ENCODE measurements at places on chromosomes 7 and 10. TPM values are rescaled to one million over a fixed set of nuclear protein-coding genes. Genes with fewer than 3 reads are reported as not detected.

DNA sequence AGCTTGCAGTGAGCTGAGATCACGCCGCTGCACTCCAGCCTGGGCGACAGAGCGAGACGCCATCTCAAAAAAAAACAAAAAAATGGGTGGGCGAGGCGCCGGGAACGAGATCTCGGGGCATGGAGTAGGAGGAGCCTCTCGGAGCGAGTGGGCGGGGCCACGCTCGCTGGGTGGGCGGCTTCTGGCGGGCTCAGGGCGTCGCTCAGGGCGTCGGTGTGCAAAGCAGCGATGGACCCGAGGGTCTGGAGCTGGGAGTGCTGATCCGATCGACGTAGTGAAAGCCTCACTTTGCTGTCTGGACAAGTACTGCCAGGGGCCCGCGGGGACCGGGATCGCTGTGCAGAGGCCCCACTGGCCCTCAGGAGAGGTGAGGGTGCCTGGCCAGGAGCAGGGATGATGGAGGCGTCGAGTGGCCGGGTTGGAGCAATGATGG lies 22.6 kb upstream of the AMZ1 start:
- H3K4me1 ChIP-seq, result no peaks in the 10 kb centered on the region
- no peak overlapping the region for H3K27ac ChIP-seq
- no peak for DNase-seq
- no peaks in the 10 kb centered on the region for H3K36me3 ChIP-seq

DNA sequence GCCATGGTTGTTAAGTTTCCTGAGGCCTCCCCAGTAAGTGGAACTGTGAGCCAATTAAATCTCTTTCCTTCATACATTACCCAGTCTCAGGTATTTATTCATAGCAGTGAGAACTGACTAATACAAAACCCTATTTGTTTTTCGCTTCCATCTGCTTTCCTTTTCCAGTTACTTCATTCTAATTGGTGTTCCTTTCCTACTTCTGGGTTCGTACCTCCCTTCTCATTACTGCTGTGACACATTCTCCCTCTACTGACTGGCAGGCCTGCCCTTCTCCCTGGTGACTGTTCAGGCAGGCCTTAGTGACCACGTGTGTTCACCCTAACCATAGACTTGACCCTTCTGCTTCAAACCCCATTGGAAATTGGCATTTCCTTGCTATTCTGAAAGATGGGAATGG lies 37.7 kb downstream of the MTURN start:
- peaks cover 83% of the 10 kb centered on the region for H3K4me1 ChIP-seq
- no peak for DNase-seq
- H3K27ac ChIP-seq, result peak overlapping the region; percentile 92
- no peaks in the 10 kb centered on the region for H3K27me3 ChIP-seq
- H3K36me3 ChIP-seq, result no peaks in the 10 kb centered on the region
- no peak overlapping the region for H3K4me3 ChIP-seq

GRCh38 chr10:70481105-70481504 lies 2.5 kb downstream of the PALD1 start:
- no peak for DNase-seq
- H3K4me1 ChIP-seq, result peaks cover 43% of the 10 kb centered on the region
- H3K27me3 ChIP-seq, result no peaks in the 10 kb centered on the region
- H3K36me3 ChIP-seq, result peaks cover 11% of the 10 kb centered on the region
- peak overlapping the region; percentile 96 for H3K4me3 ChIP-seq

Gene SMC3
- 40.4 TPM for total RNA-seq

Gene RRP12
- 16.2 TPM for total RNA-seq

DNA sequence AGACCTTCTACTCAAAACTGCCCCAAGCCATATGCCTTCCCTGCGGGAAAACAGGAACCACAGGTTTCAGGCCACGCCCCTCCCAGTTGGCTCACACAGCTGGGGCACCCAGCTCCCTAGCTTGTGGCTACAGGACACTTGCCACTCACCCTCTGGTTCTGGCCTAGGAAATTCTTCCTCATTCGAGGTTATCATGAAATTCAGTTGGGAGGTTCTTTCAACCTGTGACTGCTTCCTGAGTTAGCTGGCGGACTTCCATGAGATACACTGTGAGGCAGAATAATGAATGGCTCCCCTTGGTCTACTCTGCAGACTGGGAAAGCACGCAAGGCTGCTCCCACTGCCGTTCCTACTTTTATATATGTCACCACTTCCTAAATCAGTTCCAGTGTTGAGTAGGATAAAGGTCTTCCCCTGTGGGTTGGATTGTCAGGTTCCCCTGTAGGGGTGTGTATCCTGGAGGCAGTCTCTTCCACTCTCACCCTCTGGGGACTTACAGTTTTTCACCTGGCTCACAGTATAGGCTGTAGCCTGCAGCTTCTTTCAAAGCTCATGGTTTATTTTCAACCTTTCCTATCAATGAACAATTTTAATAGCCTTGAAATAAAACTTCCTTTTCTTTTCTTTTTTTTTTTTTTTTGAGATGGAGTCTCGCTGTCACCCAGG lies 37.0 kb downstream of the GPR22 start:
- no peaks in the 10 kb centered on the region for H3K27me3 ChIP-seq
- H3K4me3 ChIP-seq, result no peak overlapping the region

- peaks cover 33% of the 10 kb centered on the region for H3K4me1 ChIP-seq
- H3K27me3 ChIP-seq, result no peaks in the 10 kb centered on the region
- peak overlapping the region; percentile 76 for H3K27ac ChIP-seq
Measured at GRCh38 chr10:58269782-58270290, 874 bp downstream of the CISD1 start.

DNA sequence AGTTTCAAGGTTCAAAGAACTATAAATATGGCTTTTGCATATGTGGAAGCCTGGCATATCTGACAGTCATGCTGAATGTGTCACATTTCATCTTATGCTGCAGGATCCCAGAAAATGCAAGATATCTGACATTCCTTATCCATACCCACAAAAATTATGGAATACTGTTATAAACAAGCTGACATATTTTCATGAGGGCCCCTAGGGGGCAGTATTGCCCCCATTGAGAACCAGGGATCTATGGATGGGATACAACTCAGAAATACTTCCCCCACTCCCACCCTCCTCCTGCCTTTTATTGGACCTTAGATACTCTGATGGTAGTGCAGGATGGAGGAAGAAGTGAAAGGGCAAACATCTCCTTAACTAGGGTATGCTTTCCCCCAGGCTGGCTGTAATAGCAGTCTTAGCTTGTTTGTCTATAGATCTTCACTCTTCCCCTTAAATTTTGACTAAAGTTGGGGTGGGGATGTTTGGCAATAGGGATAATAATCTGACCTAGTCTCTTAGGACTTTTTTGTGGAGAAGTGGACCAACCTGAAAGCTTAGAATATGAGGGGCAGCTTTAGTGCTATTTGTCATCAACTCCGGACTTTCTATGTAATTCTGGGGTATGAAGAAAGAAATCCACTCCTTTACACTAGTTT lies 3.5 kb upstream of the GNGT1 start:
- no peak overlapping the region for H3K4me3 ChIP-seq
- H3K36me3 ChIP-seq, result no peaks in the 10 kb centered on the region
- peak; percentile 61 for DNase-seq
- no peaks in the 10 kb centered on the region for H3K4me1 ChIP-seq

- H3K27ac ChIP-seq, result no peak overlapping the region
- DNase-seq, result no peak
- no peaks in the 10 kb centered on the region for H3K27me3 ChIP-seq
- H3K4me1 ChIP-seq, result no peaks in the 10 kb centered on the region
Measured at GRCh38 chr10:116112232-116113231, 160.5 kb downstream of the GFRA1 start.

DNA sequence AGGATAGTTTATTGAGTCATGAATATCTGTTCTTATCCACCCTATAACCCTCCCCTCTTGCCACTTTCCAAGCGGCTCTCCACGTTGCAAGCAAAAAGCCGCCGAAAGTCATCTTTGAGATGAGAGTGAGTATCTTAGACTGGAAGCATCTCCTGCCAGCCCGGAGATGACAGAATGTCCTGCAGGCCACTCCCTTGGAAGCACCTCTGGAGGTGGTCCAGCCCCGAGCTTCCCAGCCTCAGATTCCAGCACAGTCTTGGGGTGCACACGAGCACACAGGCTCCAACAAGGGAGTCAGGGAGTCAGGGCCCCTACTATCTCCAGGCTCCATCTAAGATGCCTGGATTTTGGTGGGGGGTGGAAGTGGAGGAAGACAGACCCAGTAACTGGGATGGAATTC lies 5.5 kb upstream of the ELN start:
- DNase-seq, result no peak
- H3K27me3 ChIP-seq, result no peaks in the 10 kb centered on the region
- H3K4me1 ChIP-seq, result no peaks in the 10 kb centered on the region
- no peak overlapping the region for H3K27ac ChIP-seq
- H3K4me3 ChIP-seq, result no peak overlapping the region

Gene TMEM176B
- not detected for total RNA-seq

Gene CRYGN
- not detected for total RNA-seq

- H3K4me1 ChIP-seq, result no peaks in the 10 kb centered on the region
- H3K36me3 ChIP-seq, result no peaks in the 10 kb centered on the region
- no peak within 1 kb of the TSS for H3K4me3 ChIP-seq
- no peaks in the 10 kb centered on the region for H3K27me3 ChIP-seq
- DNase-seq, result no peak
- H3K27ac ChIP-seq, result no peak within 1 kb of the TSS
Measured at GRCh38 chr10:110643653-110644597, at the start of gene RBM20. Gene RBM20, plus strand, starts transcription at chr10:110644336. Its CDS starts 119 bp downstream, at chr10:110644455.

GRCh38 chr10:55742487-55742886 lies 618.6 kb downstream of the ZWINT start:
- no peak for DNase-seq
- H3K27me3 ChIP-seq, result no peaks in the 10 kb centered on the region
- H3K27ac ChIP-seq, result no peak overlapping the region
- H3K36me3 ChIP-seq, result no peaks in the 10 kb centered on the region
- H3K4me3 ChIP-seq, result no peak overlapping the region
- no peaks in the 10 kb centered on the region for H3K4me1 ChIP-seq

GRCh38 chr7:106720641-106721040 lies 59.7 kb upstream of the CCDC71L start:
- peaks cover 15% of the 10 kb centered on the region for H3K4me1 ChIP-seq
- H3K27me3 ChIP-seq, result no peaks in the 10 kb centered on the region
- DNase-seq, result no peak
- no peaks in the 10 kb centered on the region for H3K36me3 ChIP-seq
- no peak overlapping the region for H3K4me3 ChIP-seq
- no peak overlapping the region for H3K27ac ChIP-seq

DNA sequence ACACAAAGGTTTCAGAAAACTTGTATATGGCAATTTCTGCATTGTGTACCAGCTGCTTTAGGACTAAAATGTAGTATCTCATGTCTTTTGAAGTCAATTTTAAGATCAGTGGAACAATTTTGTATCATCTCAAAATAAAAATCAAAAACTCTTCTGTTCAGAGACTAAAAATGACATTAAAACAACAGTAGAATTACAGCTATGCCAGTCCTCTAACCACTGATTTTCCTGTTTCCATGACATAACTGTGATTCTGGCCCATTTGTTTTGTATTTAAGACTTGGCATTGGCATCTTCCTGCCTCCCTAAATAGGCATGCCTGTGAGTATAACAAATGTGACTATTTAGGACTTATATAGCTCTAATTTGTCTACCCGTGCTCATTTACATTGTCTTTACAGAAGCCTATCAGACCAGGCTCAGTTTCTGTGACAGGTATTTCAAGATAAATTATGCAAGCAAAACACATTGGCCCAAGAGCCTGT lies 29.1 kb upstream of the VPS41 start:
- peaks cover 3% of the 10 kb centered on the region for H3K4me1 ChIP-seq
- H3K36me3 ChIP-seq, result no peaks in the 10 kb centered on the region
- no peak for DNase-seq
- H3K27me3 ChIP-seq, result no peaks in the 10 kb centered on the region

DNA sequence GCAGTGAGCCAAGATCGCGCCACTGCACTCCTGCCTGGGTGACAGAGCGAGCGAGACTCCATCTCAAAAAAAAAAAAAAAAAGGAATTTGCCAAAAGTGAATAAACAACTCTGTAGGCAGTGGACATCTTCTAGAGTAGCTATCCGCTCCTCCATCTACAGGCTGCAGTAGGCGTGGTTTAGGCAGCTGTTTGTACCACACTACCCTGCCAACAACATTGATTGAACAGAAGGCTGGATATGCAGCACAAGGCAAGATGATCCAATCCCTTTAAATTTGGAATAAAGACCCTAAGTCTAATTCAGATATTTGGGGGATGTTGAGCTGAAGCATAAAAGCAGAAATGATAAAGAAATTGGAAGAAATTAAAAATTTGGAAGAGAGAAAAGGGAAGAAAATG lies 141.6 kb downstream of the TES start:
- no peak for DNase-seq
- no peaks in the 10 kb centered on the region for H3K4me1 ChIP-seq

DNA sequence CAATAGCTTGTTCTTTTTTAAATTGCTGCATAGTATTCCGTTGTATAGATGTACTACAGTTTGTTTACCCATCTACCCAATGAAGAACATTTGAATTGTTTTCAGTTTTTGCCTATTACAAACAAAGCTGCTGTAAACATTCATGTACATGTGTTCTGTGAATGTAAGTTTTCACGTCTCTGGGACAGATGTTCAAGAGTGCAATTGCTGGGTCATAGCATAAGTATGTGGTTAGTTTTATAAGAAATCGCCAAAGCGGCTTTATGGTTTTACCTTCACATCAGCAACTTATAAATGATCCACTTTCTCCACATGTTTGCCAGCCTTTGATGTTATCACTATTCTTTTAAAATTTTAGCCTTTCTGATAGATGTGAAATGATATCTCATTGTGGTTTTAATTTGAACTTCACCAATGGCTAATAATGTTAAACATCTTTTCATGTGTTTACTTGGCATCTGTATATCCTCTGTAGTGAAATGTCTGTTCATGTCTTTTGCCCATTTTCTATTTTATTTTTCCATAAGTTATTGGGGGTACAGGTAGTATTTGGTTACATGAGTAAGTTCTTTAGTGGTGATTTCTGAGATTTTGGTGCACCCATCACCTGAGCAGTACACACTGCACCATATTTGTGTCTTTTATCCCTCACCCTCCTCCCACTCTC lies 73.5 kb downstream of the TBXAS1 start:
- H3K4me3 ChIP-seq, result no peak overlapping the region
- H3K27ac ChIP-seq, result no peak overlapping the region
- no peaks in the 10 kb centered on the region for H3K36me3 ChIP-seq
- peaks cover 24% of the 10 kb centered on the region for H3K4me1 ChIP-seq

DNA sequence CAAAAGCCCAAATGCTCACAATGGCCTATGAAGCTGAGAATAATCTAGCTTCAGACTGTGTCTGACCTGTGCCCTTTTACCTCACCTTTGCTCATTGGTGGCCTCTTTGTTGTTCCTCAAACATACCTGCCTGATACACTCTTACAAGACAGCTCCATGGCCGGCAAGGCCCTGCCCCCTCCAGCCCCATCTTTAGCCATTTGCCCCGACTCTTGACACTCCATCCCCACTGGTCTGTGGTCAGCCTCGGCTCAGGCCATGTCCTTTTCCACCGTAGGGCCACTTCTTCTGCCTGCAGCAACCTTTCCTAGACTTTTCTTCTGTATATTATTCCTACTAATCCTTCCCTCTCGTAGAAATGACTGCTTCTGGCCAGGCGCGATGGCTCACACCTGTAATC lies 265.2 kb downstream of the RPS24 start:
- no peak overlapping the region for H3K4me3 ChIP-seq
- no peaks in the 10 kb centered on the region for H3K36me3 ChIP-seq
- DNase-seq, result no peak
- no peak overlapping the region for H3K27ac ChIP-seq

Gene DDC
- total RNA-seq, result not detected

Gene MAPK8
- 6.7 TPM for total RNA-seq
